ENCODE measurements at places on chromosomes 3 and 15.

DNA sequence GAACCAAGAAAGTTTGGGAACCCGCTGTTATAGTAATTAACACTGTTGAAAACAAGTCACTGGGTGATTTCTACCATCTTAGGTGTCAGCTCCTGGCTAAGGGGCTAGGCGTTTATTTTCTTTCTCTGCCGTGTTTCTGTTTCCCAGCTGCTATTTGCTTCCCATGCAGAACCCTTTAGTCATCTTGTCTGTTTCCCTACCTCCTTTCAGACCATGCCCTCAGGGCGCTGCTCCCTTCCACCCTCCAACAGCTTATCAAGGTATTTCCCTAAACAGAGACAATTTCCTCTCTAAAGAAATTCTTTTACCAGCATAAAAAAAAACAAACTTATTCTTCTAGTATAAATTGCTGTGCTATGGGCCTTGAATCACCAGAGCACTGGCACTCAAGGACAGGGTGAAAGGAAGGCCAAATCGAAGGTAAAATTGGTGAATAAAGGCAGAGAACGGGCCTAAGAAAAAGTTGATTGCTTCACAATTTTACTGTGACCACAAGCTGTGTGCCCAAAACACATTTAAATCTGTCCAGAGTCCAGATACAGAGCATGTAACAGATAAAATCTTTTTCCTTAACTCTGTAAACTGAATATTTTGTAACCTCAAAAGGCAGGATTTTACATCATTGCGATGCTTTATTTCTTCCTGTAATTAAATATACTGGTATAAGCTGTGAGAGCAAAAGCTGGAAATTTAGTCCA lies 319.2 kb downstream of the ZNF621 start:
- DNase-seq, result no peak

GRCh38 chr3:127449486-127450212 lies 140.9 kb downstream of the TPRA1 start:
- no peak for DNase-seq

- DNase-seq, result no peak
Observed at GRCh38 chr3:46429671-46430070, 22.6 kb downstream of the CCRL2 start.

DNA sequence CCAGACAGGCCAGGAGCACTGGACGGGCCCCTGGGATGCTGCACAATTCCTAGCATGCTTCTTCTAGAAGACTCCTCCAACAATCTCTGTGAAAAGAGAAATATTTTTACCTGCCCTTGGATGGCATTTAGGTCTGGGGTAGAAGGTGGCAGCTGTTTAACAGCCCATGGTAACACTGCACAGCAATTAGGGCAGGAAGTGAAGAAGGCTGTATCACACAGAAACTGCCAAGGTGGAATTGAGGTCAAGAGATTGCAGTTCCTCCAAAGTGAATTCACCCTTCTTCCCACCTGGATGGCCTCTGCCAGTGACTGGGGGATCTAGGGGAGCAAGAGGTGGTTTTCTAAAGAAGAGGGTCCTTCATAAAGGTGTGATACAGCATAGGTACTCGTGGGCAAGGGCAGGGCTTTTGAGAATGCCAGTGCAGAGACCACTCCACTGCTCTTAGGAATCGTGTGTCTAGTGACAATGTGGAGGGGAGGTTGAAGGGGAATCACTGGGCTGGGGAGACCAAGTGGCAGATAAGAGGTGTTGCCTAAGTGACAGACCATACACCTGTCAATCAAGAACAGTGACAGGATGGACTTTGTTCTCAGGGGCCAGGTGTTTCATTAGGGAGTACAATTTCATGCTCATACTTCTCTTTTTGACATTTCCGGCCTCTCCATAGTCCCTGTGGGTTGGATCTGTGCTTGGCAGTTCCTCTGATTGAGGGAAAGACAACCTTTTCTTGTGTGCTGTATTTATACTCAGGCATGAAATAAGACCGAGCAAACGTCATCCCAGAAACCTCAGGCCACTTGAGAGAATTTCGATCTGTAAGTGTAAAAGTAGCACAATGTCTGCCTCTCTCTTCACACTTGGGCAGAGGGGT lies 83.5 kb upstream of the BCL6 start:
- no peak for DNase-seq

DNA sequence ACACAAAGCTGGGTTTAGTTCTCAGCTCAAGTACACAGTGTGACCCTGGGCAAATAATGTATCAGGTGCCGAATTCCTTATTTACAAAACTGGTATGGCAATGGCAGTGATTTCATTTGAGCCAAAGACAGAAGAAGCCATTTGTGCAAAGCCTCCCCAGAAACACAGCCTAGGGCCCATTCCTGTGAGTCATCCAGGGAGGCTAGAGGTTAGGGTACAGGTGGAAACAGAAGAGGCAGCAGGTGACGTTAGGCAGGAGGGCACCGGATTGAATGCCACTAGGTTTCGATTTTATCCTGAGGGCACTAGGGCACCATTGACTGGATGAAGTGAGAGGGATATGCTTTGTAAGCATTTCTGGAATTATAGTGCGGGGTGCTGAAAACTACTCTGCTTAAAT lies 766.9 kb upstream of the NR2F2 start:
- no peak for DNase-seq

GRCh38 chr15:47577461-47577860 lies 139.8 kb upstream of the SEMA6D start:
- DNase-seq, result no peak

DNA sequence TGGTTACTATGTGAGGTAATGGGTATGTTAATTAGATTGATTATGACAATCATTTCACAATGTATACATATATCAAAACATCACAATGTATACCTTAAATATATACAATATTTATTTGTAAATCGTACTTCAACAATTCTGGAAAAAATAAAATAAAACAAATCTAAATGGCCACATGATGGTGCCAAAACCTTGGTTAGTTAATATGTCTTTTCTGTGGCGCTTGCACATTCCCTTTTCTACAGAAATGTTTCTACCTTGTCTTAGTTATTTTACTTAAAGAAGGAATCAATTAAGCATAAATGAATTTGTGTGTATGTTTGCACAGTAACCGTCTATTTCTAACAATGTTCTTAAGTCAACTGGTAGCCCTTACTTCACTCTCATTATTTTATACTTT lies 53.4 kb downstream of the OXSM start:
- no peak for DNase-seq

- no peak for DNase-seq
Observed at GRCh38 chr3:157465741-157466140, 29.1 kb downstream of the PTX3 start.

DNA sequence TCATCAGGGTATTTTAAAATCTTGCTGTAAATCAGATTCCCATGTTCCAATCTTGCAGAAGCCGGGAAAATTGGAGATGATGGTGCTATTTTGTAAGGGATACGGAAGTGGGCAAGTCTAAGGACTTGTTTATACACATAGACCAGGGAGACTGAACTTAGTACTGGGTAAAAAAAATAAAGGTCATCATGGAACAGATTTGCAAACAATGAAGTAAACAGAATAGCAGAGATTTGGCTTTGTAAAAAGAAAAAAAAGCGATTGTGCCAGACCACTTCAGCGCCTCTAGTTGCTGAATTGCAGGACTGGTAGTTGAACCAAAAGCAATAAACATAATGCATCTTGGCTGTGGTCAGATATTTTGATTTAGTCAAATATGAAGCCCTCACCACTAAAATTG lies 229.1 kb downstream of the TP63 start:
- DNase-seq, result no peak

GRCh38 chr3:4983739-4984510 lies 4.7 kb downstream of the BHLHE40 start:
- peak; percentile 96 for DNase-seq

Measured in RCC 7860 (cell line).